ENCODE measurements at places on chromosomes 5 and 9. TPM values are rescaled to one million over a fixed set of nuclear protein-coding genes. Genes with fewer than 3 reads are reported as not detected.

- no peak for DNase-seq
These were observed 6.5 kb downstream of the GHR start for GRCh38 chr5:42429694-42430093.

GRCh38 chr5:133245191-133246052, 193.6 kb downstream of the HSPA4 start:
- DNase-seq, result peak; percentile 40

DNA sequence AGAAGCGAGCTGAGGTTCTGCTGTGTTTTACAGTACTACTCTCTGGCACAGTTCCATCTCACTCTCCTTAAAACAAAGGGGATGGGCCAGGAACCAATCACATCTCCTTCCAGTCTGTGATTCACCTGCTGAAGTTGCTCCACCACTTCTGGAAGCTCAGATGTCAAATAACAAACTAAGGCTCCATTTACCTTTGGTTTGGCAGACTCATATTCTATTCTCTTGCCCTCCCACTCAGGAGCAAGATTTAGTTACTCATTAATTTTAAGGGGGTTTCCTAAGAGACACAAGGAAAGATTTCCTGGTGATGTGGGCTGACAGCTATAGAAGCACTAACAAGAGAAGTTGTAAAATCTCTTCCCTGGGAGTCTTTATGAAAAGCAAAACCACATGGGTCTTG, 37.8 kb upstream of the KIF2A start:
- DNase-seq, result no peak

- DNase-seq, result no peak
These were observed 4.3 kb downstream of the CAAP1 start for GRCh38 chr9:26888271-26888670.

DNA sequence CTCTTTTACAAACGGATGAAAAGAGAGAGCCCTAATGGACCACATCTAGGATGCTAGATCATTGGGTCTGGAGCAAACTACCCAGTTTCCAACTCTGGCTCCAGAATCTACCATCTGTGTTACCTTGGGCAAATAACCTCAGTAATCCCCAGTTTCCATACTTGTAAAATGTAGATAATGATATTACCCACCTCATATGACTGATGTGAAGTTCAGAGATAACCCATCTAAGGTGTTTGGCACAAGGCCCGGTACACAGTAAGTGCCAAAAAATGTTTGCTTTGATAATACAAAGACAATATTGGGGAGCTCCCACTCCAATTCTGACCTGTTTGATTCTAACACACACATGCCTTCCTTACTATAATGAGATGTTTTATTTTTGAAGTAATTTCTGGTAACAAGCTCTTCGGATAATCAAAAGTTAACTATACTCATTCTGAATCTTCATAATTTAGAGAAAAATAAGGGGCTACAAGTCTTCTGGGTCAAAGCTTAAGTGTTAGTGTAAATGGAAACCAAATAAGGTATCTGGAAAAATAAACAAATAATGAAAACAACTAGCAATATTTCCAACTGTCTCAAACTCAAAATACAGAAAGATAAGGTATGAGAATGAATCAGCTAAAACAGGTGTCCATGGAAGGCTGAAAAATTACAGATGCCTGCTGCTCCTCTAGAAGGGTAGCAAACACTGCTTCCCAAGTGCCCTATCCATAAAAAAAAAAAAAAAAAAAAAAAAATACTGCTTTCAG, 30.4 kb downstream of the ELL2 start:
- DNase-seq, result no peak

DNA sequence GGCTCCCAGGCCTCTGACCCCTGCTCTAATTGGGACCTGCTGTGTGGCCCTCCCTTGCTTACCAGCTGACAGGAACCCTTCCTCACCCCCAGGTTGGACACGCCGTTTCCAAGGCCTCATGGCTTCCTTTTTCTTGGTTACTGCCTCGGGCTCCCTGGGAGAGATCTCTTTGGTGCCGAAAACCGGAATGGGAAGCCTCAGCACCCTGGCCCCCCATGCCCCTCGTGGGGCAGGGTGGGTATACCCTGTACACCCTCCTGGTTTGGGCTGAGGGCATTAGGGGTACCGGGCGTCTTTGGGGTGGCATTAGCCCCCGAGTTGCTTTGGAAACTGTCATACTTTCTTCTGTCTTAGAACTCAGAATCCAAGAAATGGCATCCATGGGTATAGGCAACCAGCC, 10.1 kb upstream of the LRRC14B start:
- no peak for DNase-seq

- no peak for DNase-seq
These were observed 16.7 kb upstream of the HSPB3 start for GRCh38 chr5:54438620-54439389.

DNA sequence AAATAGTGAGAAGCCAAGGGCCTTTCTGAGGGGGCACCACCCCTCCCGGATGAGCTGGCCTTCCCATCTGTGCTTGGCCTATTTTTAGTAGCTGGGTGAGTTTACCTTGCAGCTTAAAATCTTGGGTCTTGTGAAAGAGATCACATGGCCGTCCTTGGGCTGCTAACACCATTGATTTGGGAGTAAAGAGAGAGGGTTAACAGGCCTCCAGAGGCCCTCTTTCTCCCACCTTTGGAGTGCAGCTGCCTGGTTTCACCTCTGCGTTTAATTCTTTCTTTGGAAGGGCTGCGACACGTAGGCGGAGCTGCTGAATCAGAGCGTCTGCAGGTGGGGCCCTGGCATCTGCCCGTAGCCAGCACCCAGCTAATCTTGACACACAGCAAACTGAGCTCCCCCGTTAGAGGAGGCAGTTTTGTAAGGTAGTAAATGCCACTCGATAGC, 12.8 kb downstream of the OLFM1 start:
- DNase-seq, result no peak

DNA sequence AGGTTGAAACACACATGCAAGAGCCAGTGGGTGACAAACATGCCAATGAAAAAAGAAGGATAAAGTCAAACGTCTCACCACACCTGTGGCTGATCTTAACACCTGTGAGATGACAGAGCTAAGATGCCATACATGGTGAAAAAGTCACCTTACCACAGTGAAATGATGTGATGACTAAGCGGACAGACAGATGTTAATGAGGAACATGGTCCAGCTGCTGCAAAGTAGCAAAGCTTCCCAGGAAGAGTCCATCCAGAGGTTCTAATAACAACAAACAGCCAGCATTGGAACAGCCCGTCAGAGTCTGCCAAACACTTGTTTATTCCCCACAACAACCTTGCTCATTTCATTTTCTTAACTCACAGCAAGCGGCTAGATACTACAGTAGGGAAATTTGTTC, 1.9 kb downstream of the KIAA1191 start:
- no peak for DNase-seq

GRCh38 chr5:9332026-9332425, 213.8 kb downstream of the SEMA5A start:
- no peak for DNase-seq

- DNase-seq, result no peak
These were observed 447.0 kb downstream of the KIF4B start for GRCh38 chr5:155460501-155460931.

DNA sequence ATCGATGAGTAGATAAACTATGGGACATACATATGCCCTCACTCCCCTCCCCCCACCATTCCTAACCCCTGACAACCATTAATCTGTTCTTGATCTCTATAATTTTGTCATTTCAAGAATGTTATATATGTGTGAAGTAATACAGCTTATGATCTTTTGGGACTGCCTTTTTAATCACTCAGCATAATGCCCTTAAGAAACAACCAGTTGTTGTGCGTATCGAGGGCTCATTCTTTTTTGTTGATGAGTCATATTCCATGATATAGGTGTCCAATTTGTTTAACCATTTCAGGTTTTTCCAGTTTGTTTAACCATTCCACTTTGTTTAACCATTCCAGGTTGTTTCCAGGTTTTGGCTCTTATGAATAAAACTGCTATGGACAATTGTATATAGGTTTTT, 75.6 kb downstream of the ARHGEF28 start:
- no peak for DNase-seq

DNA sequence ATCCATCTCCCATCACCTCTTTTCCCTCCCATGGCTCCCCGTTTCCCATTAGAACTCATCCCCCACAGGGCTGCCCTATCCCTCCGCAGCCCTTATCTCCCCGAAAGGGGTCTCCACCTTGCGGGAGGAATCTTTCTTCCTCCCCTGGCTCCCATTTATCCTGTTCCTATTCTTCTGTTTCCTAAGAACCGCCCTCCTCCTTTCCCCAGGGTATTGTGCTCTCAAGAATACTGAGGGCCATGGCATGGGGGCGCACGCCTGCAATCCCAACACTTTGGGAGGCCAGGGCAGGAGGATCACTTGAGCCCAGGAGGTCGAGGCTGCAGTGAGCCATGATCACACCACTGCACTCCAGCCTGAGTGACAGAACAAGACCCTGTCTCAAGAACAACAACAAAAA, 665 bp downstream of the CD72 start:
- no peak for DNase-seq

DNA sequence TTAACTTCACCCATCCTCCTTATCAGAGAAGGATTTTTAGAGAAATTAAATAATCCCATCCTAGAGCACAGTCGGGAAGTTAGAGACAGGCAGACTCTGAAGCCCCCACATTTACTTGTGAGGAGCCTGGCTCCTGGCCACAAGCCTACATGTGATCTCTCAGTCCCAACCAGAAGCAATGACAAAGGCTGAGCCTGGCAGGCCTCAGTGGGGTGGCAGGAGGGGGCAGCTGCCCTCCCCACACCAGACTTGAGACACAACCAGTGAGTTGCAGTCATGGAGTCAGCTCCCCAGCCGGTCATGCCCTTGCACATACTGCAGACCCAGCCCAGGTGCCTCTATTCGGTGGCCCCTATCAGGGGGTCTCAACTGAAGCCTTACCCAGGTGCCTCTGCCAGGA, 11.0 kb downstream of the NAIF1 start:
- DNase-seq, result no peak

The FAM169A gene
- polyA plus RNA-seq, result 1.5 TPM

The APBA1 gene
- polyA plus RNA-seq, result 0.41 TPM

The DDX4 gene
- polyA plus RNA-seq, result not detected

The KCNMB1 gene
- 0.63 TPM for polyA plus RNA-seq

The BTNL8 gene
- 0.67 TPM for polyA plus RNA-seq
